Smooth muscle cell of the coronary artery (primary cell): ENCODE measurements at places on chromosomes 7 and 10. TPM values are rescaled to one million over a fixed set of nuclear protein-coding genes. Genes with fewer than 3 reads are reported as not detected.

Gene BTRC
- 10.1 and 13.2 TPM in 2 replicates for total RNA-seq

Gene FLNC
- total RNA-seq, result 118 and 153 TPM in 2 replicates

Gene NAT16
- total RNA-seq, result not detected in 2 replicates

Gene CABCOCO1
- 0.60 TPM in 1 of 2 replicates, not detected in the other for total RNA-seq

Gene MYOZ1
- total RNA-seq, result 0.23 TPM in 1 of 2 replicates, not detected in the other

Gene CCDC7
- 8.7 and 11.1 TPM in 2 replicates for total RNA-seq

Gene ZNF786
- total RNA-seq, result 3.6 and 5.0 TPM in 2 replicates

Gene SUGCT
- 55.0 and 55.2 TPM in 2 replicates for total RNA-seq

Gene ASB10
- total RNA-seq, result not detected in 2 replicates

Gene CHAT
- not detected in 2 replicates for total RNA-seq

Gene ETV1
- 8.0 and 13.2 TPM in 2 replicates for total RNA-seq

Gene AMZ1
- under 0.01 and 0.70 TPM in 2 replicates for total RNA-seq

Gene AKR1C2
- 13.3 and 70.8 TPM in 2 replicates for total RNA-seq

Gene CHN2
- 1.2 and 2.2 TPM in 2 replicates for total RNA-seq

Gene SPDYE1
- total RNA-seq, result not detected in 2 replicates

Gene TRIM73
- total RNA-seq, result 0.68 and 1.3 TPM in 2 replicates

Gene FKBP9
- total RNA-seq, result 252 and 474 TPM in 2 replicates
